ENCODE measurements at places on chromosomes 5 and 9.
A peak's percentile ranks its signal among the peaks of the same experiment; 100 is the strongest.

GRCh38 chr9:20117986-20118385 is 329.1 kb upstream of the SLC24A2 start:
- no peak for DNase-seq

- no peak for DNase-seq
Measured at GRCh38 chr9:17339156-17339555, 204.3 kb downstream of the CNTLN start.

GRCh38 chr9:132531710-132532570 is 50.5 kb upstream of the BARHL1 start:
- no peak for DNase-seq

DNA sequence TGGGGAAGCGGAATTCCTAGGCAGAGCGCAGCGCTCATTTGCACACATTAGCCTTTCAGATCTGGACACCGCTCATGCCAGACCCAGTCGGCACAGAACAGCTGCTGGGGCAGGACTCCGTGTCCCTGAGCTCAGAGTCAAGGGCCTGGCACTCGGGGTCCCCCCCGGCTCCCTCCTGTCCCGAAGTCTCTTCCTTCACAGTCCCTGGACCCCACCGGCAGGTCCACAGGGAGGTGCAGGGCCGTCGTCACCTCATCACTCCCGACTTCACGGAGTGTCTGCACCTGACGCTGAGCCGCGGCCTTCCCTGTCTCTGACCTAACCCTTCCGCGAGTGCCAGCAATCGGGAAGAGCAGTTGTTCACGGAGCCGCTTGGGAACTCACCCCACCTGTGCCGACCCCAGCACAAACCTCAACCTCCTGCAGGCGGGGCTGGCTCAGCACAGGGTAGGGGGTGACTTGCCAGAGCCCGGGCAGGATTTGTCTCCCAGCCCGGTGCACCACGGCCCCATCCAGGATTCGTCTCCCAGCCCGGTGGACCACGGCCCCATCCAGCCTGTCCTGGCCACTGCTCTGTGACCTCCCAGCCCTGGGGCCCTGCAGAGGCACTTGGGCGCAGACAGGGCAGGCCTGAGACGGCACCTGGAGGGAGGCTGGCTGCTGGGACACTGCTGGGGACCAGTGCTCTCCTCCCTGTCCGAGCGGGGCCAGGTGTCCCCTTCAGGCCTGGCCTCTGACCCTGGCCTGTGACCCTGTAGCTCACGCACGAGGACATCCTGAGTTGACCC is 9.9 kb upstream of the SLC9A3 start:
- peak; percentile 14 for DNase-seq

- no peak for DNase-seq
Measured at GRCh38 chr5:92641031-92641962, 939.7 kb downstream of the NR2F1-AS1 start.

GRCh38 chr9:121915304-121915625 is 177.8 kb downstream of the TTLL11 start:
- no peak for DNase-seq

DNA sequence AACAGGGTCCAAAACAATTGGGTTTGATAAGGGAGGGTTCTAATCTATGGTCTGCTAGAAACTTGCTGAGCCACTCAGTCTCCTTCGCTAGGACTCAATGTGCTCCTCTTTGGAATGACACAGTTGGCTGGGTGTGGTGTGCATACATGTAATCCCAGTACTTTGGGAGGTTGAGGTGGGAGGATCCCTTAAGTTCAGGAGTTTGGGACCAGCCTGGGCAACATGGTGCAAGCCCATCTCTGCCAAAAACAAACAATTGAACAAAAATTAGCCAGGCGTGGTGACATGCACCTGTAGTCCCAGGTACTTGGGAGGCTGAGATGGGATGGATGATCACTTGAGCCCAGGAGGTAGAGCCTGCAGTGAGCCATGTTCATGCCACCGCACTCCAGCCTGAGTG is 2.7 kb upstream of the KIF4B start:
- DNase-seq: no peak

GRCh38 chr5:109100971-109101370 is 308.8 kb downstream of the PJA2 start:
- no peak for DNase-seq

GRCh38 chr5:77791356-77791755 is 15.2 kb upstream of the TBCA start:
- DNase-seq: no peak

- DNase-seq: no peak
Measured at GRCh38 chr5:98258939-98259338, 514.5 kb upstream of the RGMB start.

DNA sequence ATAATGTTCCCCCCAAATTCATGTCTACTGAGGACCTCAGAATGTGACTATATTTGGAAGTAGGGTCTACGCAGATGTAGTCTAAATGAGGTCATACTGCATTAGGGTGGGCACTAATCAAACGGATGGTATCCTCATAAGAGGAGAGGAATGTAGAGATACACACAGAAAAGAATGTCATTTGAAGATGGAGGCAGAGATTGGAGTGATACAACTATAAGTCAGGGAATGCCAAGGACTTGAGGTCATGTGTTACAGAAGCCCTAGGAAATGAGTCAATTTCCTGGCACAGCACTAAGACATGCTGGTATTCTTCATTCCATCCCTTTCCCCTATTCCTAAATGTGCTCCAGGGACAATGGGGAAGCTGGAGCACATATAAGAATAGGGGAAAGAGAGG is 758 bp upstream of the PDCD1LG2 start:
- DNase-seq: no peak

Measured in left cardiac atrium (tissue), 4 donors.